ENCODE measurements at places on chromosomes 7 and 10. TPM values are rescaled to one million over a fixed set of nuclear protein-coding genes. Genes with fewer than 3 reads are reported as not detected.

GRCh38 chr7:29987811-29988317 lies 1.7 kb downstream of the SCRN1 start:
- H3K4me1 ChIP-seq: peaks cover 16% of the 10 kb centered on the region
- H3K36me3 ChIP-seq: peaks cover 12% of the 10 kb centered on the region
- peak overlapping the region; percentile 63 for H3K4me3 ChIP-seq
- H3K27me3 ChIP-seq: peaks cover 51% of the 10 kb centered on the region

DNA sequence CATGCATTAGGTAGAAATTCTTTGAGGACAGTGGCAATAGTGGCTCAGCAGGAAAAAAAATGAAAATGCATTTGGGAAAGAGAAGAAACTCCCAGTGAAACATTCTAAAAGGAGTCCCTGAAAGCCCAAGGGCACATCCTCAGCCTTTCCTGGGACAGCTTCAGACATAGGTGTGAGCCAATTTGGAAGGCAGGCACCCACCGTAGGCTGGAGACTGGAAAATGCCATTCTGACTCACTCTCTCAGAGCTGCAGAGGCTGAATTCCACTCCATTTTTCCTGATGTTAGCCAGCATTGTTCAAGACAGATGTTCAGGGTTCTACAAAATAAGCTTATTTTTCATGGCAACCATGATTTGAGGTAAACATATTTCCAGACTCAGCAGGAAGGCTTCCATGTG lies 379.0 kb upstream of the FZD8 start:
- no peak overlapping the region for H3K27ac ChIP-seq
- H3K4me3 ChIP-seq: no peak overlapping the region
- DNase-seq: no peak
- H3K27me3 ChIP-seq: no peaks in the 10 kb centered on the region
- H3K36me3 ChIP-seq: no peaks in the 10 kb centered on the region

GRCh38 chr10:59098387-59098786 lies 78.1 kb upstream of the PHYHIPL start:
- H3K4me3 ChIP-seq: no peak overlapping the region
- DNase-seq: no peak

DNA sequence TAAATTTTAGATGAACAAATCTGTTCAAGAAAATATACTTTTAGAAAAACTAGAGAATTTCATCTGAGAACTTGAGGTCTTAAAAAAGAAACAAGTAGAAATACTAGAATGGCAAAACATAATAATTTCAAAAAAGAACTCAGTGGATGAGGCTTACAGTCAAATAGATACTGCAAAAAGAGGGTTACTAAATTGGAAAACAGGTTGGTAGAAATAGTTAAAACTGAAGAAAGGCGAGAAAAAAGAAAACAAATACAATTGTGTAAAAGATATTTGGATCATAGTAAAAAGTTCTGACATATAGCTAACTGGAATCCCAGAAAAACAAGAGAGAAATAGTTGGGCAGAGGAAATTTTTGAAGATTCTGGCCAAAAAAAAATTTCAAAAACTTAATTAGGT lies 117.6 kb downstream of the HGF start:
- H3K27ac ChIP-seq: no peak overlapping the region
- no peaks in the 10 kb centered on the region for H3K4me1 ChIP-seq
- H3K4me3 ChIP-seq: no peak overlapping the region
- no peaks in the 10 kb centered on the region for H3K27me3 ChIP-seq
- no peak for DNase-seq
- H3K36me3 ChIP-seq: no peaks in the 10 kb centered on the region

DNA sequence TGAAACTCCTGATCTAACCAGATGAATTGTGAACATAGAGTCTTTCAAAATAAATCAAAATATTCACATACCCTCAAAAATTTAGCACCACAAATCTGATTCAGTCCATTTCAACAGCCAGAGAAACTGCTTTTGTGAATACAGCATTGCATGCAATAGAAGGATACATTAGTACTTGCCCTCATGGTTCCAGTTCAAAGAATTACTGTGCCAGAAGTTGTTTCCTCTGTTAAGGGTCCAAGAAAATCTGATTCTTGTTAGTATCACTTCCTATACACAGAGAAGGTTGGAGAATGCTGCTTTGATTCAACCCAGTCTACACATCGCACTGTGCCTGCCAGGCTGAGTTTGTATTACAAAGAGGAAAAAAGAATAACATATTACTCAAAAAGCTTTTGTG lies 115.6 kb downstream of the TFEC start:
- H3K36me3 ChIP-seq: no peaks in the 10 kb centered on the region
- DNase-seq: no peak
- no peaks in the 10 kb centered on the region for H3K27me3 ChIP-seq
- no peak overlapping the region for H3K4me3 ChIP-seq
- H3K4me1 ChIP-seq: no peaks in the 10 kb centered on the region

- H3K27ac ChIP-seq: no peak overlapping the region
- no peaks in the 10 kb centered on the region for H3K36me3 ChIP-seq
- H3K27me3 ChIP-seq: peaks cover 6% of the 10 kb centered on the region
- H3K4me1 ChIP-seq: peaks cover 10% of the 10 kb centered on the region
- no peak for DNase-seq
- H3K4me3 ChIP-seq: no peak overlapping the region
Measured at GRCh38 chr7:142566271-142566670, 183.0 kb upstream of the PRSS1 start.

The AUTS2 gene
- total RNA-seq: 18.9 TPM

The BNIP3 gene
- total RNA-seq: 62.2 TPM

The NUTM2D gene
- total RNA-seq: 1.5 TPM
